H54 (cell line): ENCODE measurements at places on chromosomes 2 and 18.

GRCh38 chr2:49935449-49935848, 781.1 kb upstream of the FSHR start:
- no peak for DNase-seq

DNA sequence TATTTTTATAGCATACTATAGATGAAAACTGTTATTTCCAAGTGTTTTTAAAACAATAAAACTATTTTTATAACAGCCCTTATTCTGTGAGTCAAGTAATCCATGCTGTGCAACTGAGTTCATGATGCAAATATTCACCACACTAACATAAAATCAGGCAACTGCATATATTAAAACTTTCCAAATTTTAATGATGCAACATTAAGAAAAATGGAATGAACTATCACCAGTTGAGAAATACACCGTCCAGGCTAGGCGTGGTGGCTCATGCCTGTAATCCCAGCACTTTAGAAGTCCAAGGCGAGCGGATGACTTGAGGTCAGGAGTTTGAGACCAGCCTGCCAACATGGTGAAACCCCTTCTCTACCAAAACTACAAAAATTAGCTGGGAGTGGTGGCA, 114.5 kb downstream of the CDH2 start:
- no peak for DNase-seq

DNA sequence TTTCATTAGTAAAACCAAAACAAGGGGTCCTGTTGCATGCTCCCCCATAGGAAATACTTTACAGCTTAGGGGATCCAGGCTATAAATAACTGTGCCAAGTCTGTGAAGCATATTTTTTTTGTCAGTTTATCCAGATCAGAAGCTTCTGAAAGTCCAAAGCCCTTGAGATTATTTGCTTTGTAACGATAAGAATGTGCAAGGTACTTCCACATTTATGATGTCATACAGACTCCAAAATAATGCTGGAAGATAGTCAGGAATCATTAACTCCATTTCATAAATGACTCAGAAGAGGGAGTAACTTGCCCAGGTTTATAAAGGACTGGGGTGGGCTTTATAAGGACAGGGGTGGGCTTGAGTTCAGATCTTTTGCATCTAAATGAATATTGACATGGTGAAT, 29.3 kb downstream of the RDH14 start:
- no peak for DNase-seq

DNA sequence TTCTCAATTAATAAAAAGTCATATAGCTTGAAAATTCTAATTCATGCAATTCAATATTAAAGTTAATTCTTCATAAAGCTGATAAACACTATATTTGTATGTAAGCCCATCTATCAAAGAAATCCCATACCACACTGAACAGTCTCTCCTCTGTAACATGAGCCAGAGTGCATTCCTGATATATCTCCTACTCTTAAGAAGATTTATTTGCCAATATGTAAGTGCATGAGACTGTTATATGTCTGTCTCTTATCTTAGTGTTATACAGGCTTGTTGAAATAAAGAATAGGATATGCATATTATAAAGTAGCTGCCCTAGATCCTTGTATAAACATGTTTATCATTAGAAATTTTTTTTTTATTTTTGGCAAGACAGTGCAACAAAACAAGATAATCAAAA, 40.4 kb upstream of the TTC32 start:
- DNase-seq, result no peak

DNA sequence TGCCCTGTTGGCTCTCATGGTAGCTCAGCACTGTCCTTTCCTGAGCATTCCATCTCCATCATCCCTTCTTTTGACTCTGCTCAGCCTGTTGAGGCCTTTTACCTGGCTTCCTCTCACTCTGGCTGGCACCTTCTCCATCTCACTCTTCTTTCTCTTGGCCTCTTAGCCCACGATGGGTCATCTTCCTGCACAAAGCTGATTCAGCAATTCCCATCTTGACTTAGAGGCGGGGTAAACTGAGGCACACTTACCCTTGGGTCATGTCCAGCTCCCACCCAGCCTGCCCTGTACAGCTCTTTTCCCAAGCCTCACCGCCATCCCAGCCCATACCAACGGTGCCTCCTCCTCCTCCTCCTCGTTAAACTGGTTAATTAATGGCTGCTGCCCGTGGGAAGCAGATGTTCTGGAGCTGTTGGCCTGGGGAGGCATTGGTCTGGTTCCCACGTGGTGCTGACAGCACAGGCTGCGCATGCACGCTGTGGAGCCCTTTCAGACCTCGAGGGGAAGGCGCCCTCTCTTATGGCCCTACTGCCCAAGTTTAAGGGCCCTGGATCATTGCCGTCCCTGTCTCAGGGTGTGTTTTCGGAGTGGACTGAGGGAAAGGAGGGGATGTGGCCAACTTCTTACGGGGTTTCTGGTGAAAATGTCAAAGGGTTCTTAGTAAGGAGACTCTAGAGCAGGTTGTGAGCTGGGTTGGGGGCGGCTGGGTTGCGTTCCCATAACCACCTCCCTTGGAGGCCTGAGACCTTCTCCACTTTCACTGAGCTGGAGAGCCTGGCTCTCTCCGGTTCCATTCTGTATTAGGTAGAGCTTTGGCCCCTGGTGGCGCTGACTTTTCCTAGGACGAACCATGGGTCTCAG, 10.9 kb downstream of the WNT10A start:
- DNase-seq, result no peak

DNA sequence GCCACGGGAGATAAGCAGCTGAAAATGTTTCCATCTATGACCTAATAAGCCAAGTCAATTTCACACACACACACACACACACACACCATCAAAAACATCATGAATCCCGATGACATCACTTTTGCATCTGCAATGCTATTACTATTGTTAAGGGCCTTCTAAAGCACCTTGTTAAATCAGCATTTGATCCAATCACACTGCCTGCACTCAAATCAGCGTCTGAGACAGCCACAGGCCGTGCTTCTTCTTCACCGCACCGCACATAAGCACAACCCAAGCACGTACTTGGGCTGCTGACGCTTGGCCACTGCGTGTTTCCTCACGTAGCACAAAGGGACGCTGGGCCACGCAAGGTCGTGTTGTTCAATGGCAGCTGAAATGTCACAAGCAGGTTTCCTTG, 15.8 kb upstream of the MTCL1 start:
- DNase-seq, result no peak

- no peak for DNase-seq
Measured at GRCh38 chr2:27353762-27354596, 2.6 kb downstream of the GTF3C2 start.

GRCh38 chr18:9763157-9763556, 55.1 kb downstream of the RAB31 start:
- no peak for DNase-seq

DNA sequence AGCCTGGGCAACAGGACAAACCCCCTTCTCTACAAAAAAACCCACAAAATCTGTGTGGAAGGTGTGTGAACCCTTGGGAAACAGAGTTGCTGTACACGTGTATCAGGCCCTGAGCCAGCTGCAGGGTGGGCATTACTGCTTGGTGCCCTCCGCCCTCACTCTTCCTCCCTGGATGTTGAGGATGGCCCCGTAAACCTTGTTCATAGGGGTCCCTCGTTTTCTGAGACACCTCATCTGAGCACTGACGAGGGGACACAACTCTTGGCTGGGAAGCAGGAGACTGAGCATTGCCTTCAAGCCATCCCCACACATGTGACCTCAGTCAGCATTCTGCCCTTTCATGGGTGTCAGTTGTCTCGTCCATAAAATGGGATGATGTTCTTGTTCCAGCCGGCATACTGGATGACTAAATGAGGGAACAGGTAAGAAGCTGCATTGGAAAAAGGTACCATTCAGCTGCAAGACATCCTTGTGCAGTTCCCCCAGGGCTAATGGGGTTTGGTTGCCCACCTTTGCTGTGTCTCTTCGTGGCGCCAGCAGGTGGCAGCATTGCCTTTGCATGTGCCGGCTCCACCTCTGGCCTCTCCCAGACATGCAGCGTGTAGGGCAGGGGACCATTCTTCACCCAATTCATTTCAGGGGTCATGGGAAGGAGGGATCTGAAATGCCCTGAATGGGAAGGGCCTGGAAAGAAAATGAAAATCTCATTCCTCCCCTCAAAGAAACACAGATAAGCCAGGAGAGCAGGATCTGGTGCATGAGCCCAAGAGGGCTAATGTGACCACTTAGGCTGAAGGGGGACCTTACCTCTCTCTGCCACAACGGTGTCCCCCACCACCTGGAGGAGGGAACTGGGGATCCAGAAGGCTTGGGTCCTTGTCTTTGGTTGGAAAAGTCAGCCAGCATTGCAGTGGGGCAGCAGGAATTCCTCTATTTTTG, 36.4 kb upstream of the HAAO start:
- peak; percentile 73 for DNase-seq
